ENCODE measurements at places on chromosomes 2 and 18.

DNA sequence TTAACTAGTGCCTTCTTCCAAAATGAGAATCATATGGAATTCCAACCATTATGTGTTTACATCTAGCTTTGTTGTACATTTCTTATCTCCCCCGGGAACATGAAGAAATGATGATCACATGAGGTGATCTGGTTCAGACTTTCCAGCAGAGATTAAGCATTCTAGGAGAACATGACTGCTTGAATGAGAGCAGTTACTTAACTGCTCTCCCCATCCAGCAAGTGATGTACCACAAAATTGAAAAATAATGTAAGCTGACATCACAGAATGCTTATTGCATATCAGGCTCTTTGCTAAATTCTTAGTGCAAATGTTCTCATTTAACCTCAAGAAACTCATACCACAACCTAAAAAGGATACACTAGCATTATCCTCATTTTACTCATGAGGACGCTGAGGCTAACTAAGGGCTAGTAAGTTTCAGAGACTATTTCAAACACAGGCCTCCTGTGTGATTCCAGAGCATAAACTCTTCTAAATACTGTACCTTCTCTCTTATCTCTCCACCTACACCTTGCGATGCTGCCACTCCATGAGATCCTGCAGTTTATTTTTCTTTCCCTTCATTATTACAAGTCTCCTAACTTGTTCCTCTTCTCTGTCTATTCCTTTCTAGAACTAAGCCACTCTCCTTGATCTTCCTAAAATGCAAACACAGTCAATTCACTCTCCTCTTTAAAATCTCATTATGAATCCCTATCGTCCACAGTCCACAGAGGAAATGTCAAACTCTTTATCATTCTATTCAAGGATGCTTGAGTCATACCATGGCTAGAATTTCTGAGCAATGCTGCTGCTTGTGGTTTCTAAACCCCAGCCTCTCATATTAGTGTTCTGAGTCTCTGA is 1224.8 kb upstream of the ZEB2 start:
- DNase-seq = no peak

GRCh38 chr2:96887493-96888012 is 17.7 kb upstream of the SEMA4C start:
- DNase-seq = no peak

GRCh38 chr2:161146996-161147395 is 13.2 kb upstream of the TANK start:
- no peak for DNase-seq

DNA sequence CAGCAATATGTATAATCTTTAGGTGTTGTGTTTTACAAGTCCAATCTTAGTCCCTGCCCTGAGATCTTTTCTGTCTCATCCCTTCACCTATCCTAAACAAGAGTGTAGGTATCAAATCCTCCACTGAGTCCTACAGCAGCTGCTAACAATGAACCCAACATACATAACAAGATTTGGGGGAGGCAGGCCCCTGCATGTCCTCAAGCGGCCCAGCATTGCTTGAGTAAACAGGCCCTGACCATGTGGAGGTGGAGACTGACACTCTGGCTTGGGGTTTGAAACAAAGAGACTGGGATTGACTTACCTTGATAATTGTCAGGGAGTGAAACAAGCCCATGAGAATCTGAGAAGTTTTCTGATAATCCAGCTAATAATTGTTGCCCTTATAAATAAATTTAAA is 213.4 kb downstream of the STK39 start:
- no peak for DNase-seq

- no peak for DNase-seq
These were observed 552.9 kb upstream of the TNP1 start for GRCh38 chr2:217412721-217413120.

GRCh38 chr2:169672406-169672805 is 21.8 kb downstream of the CFAP210 start:
- DNase-seq = no peak

- no peak for DNase-seq
These were observed 65.5 kb downstream of the LONRF2 start for GRCh38 chr2:100256849-100257248.

GRCh38 chr2:98134172-98135005 is 47.4 kb downstream of the VWA3B start:
- DNase-seq = no peak

- DNase-seq = no peak
These were observed 326.2 kb upstream of the MEX3C start for GRCh38 chr18:51523671-51524070.

DNA sequence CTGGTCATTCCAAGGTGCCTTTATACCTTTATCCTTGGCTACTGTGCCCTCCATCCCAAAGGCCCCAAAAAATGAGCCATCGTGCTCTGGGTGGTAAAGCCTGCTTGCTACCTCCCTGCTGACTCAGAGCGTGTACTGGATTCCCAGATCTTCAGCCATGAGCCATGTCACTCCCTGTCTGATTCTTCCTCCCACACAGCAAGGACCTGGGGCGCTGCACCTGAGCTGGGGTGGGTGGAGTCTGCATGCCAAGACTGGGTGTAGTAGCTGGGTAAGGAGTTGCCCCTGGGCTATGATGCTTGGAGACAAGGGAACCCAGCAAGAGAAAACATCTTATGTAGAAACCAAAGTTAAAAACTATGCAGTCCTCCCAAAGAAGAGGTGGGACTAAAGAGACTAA is 37.2 kb upstream of the APCDD1 start:
- no peak for DNase-seq

DNA sequence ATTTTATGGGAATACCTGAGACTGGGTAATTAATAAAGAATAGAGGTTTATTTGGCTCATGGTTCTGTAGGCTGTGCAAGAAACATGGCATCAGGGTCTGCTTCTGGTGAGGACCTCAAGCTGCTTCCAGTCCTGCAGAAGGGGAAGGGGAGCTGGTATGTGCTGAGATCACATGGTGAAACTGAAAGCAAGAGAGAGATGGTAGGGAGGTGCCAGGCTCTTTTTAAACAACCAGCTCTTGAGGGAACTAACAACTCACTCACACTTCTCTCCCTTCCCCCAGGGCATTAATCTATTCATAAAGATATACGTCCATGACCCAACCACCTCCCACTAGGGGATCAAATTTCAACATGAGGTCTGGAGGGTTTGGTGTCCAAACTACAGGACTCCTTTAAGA is 40.1 kb downstream of the AGPS start:
- no peak for DNase-seq

GRCh38 chr18:48910972-48911545 is 39.7 kb downstream of the SMAD7 start:
- no peak for DNase-seq

DNA sequence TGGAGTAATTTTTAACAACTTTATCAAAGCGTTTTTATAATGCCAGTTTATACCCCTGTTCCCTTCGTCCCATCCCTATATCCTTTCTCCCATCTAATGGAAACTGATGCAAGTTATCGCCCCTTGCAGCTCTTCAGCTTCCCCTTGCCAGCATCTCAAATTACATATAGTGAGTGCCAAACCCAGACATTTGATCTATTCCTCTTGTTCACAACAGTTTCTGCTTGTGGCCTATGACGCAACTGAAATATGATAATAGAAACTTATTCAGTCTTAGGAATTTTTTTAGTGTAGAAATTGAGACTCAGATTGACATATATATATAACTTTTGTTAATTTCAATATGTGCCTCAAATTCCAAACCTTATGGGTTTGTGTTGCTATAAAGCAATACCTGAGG is 562.2 kb upstream of the VWC2L start:
- DNase-seq = no peak

GRCh38 chr2:190635781-190636180 is 13.1 kb upstream of the NAB1 start:
- no peak for DNase-seq

GRCh38 chr18:68435581-68435980 is 279.3 kb downstream of the TMX3 start:
- no peak for DNase-seq

All from stimulated activated CD8-positive, alpha-beta memory T cell treated with anti-CD3 and anti-CD28 coated beads, Interleukin-4, amount 100 ng/mL, for 1 hour (primary cell).